CD4-positive, alpha-beta T cell treated with Interleukin-1 beta for 1 hour (primary cell): ENCODE measurements at places on chromosomes 5 and 9.

GRCh38 chr9:136438548-136439480 lies 831 bp downstream of the INPP5E start:
- peak; percentile 58 for DNase-seq

DNA sequence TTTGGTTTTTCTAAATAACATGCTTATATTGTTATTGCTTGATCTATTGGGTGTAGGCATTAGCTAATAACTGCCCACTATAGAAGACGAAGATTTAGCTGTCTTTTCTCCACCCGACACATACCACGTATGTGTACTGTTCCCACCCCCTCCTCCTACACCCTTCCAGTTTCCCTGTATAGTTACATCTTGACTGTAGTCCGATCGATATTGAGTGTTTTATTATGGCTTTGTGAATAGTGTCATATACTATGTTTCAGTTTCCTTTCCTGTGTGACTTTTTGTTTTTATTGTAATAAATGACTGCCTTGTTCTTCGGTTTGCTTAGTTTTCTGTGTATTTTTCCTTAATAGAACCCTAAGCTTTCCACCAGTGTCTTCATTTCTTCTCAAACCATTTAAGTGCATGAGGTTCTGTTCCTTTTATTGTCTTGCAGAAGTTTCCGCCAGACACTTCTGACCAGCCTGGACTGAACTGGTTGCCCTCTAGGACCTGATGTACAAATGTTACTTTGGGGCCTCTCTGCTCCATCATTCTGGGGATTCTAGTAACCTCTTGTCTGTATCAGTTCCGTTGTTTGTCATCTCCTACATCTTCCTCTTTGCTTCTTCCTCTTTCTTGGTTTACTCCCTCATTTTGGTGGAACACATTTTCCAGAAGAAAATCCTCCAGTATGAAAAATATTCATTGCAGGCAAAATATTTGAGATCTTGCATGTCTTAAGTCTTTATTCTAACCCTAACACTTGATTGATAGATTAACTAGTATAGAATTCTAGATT lies 61.8 kb downstream of the PRKACG start:
- DNase-seq, result no peak

GRCh38 chr5:31408814-31409213 lies 123.1 kb downstream of the DROSHA start:
- DNase-seq, result no peak

DNA sequence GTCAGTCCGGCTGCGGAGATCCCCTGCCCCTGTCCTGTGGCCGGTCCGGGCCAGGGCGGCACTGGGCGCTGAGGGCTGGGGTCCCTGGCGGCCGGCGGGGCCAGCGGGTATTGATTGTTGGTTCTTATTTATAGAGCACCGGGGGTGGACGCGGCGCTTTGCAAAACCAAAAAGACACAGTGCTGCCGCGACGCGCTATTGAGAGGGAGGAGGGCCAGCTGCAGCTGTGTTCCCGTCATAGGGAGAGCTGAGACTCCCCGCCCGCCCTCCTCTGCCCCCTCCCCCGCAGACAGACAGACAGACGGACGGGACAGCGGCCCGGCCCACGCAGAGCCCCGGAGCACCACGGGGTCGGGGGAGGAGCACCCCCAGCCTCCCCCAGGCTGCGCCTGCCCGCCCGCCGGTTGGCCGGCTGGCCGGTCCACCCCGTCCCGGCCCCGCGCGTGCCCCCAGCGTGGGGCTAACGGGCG lies 2.5 kb downstream of the LRRC26 start:
- no peak for DNase-seq

DNA sequence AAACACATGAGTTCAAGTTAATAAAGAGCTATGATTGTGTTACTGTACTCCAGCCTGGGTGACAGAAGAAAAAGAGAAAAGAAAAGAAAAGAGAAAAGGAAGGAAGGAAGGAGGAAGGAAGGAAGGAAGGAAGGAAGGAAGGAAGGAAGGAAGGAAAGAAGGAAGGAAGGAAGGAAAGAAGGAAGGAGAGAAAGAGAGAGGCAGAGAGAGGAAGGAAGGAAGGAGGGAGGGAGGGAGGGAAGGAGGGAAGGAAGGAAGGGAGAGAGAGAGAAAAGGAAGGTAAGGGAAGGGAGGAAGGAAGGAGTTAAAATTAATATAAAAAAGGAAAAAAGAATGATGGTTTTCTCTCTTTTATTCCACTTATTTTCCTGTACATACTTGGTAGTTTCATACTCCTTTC lies 89.5 kb upstream of the ZBTB43 start:
- DNase-seq, result no peak

DNA sequence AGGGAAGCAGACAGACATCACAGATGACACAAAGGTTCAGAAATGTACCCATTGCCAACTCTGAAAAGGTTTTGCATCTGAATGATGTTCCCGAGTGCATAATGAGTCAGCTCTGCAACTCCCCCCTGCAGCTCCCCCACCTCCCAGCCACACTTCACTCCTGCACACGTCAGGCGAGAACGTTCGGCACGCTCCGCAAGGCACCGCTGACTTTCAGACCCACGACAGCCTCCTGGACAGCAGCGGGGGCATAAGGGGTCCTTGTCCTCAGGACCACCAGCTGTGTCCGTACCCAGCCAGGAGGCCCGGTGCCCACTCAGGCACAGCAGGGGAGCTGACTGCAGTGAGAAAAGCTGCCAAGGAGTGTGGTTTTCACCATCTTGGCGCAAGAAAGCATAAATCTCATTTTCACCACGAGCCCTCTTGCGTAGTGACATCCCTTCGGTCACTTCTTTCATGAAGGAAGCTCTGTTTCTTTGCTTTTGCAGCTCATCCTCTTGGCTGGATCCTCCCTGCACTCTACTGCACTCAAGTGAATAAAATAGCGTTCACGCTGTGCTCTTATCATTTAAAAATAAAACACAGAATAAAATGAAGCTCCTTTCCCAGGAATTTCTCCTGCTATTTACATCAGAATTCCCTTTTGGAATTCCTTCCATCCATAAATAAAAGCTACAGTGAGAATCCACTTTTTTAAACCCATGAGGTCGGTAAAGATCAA lies 9.9 kb downstream of the GFPT2 start:
- no peak for DNase-seq

- DNase-seq, result no peak
Measured at GRCh38 chr9:16524078-16524477, 346.4 kb downstream of the BNC2 start.

DNA sequence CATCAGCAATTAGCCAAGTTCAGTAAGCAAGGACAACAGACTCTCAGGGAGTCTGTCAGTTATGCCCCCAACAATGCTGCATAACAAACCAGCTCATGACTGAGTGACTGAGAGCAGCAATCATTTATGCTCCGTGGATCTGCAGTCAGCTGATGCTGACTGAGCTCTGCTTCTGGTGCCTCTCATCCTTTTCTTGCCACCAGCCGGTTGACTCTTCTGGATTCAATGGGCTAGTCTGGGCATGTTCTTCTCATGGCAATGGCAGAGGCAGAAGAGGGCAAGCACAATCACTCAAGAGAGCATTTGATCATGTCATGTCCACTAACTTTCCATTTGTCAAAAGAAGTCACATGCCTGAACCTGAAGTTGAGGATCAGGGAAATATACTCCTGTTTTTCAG lies 157.0 kb upstream of the NTRK2 start:
- no peak for DNase-seq

- no peak for DNase-seq
Measured at GRCh38 chr5:141928051-141928450, 4.4 kb downstream of the DELE1 start.

- no peak for DNase-seq
Measured at GRCh38 chr5:139051392-139051791, 146.8 kb downstream of the SIL1 start.

GRCh38 chr9:131579789-131580211 lies 34.5 kb downstream of the PRRT1B start:
- no peak for DNase-seq

- DNase-seq, result peak; percentile 25
Measured at GRCh38 chr5:14153932-14154731, 11.0 kb downstream of the TRIO start.

DNA sequence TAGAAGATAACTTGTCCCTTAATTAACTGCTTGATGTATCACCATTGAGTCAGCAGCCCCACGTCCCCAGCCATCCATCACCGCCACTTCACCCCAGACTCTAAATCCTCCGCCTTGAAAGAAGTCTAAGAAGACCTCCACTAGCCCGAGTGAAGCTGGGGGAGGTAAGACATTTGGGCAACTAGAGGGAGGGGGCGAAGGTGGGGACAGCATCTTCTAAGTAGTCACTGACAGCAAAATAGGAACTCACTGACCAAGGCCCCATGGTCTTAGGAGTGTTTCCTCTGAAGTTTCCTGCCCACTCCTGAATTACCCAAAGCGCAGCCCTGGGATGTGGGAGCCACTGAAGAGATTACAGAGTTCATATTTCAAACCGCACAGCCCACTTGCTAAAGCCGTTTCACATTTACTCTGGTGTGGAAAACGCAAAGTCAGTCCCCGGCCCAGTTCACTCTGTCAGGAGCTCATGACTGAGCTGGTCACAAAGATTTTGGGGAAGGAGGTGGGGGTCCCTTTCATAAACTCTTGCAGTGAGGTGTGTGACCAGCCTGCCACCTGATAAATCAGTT lies 107.4 kb downstream of the LHFPL2 start:
- DNase-seq, result no peak

- DNase-seq, result no peak
Measured at GRCh38 chr9:111627260-111627963, 3.7 kb upstream of the DNAJC25 start.

DNA sequence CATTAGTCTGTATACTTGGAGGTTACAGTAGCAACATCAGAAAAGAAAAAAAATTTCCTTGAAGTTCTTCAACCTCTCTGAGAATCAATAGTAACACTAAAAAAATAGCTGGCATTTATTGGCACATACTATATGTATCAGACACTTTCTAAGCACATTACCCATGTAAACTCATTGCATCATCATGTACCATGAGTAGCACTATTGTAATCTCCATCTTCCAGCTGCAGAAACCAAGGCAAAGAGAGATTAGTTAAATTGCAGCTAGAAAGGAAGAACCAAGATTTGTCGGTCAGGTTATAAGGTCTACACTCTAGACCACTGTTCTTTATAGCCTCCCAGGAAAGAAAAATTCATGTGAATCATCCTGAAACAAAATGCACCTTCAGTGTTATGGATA lies 31.4 kb upstream of the RAB3C start:
- no peak for DNase-seq

DNA sequence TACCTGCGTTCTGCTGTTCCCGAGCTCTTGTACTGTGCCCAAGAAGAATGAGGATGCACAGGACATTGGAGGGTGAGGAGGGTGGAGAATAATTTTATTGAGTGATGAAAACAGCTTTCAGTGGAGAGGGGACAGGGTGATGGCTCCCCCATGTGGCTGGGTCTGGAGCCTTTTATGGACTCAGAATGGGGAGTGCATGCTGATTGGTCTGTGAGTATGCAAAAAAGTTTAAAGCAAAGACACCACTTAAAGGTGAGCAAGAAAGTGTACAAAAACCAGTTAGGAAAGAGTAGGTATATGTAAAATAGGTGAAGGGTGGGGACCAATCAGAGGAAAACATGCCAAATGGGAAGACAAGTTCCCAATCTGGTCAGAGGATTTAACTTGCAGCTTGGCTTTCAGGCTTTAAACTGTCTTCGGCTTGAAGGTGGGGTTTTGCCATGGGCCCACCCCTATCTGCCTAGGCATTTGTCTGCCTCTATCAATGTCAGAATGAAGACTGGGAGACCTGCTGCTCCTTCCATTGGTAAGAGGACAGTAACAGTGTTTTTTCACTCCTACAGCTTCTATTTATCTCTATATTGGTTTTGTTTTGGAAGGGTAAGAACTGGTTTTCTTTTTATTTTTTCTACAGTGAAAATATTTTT lies 118.0 kb upstream of the RAI14 start:
- DNase-seq, result no peak

- no peak for DNase-seq
Measured at GRCh38 chr5:125487231-125487630, 740.8 kb upstream of the ZNF608 start.

DNA sequence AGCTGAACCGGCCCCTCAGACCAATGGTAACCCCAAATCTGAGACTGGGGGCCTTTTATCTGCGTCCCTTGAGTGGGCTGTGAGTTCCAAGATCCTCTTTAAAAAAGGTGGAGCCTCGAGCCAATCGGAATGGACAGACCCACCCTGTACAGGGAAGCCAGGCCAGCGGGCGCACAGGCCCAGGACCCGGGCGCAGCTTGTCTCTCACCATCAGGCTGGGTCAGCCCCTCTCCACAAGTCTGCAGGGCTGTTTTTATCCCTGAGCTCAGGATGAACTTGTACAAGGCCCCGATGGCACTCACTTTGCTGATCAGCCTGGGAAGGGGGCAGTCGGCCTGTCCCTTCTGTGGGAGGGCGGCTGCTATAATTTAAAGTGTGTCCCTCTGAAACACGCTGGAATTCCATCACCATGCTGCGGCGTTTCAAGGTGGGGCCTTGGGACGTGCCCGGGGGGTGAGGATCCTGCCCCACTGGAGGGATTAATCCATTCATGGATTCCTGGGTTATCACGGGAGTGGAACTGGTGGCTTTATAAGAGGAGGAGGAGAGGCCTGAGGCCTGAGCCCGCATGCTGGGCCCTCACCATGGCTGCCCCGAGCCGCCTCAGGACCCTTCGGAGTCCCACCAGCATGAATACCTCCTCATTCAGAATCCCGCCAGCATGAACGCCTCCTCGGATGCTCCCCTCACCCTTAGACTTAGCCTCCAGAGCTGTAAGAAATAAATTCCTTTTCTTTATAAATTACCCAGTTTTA lies 14.1 kb downstream of the EXD3 start:
- DNase-seq, result no peak

DNA sequence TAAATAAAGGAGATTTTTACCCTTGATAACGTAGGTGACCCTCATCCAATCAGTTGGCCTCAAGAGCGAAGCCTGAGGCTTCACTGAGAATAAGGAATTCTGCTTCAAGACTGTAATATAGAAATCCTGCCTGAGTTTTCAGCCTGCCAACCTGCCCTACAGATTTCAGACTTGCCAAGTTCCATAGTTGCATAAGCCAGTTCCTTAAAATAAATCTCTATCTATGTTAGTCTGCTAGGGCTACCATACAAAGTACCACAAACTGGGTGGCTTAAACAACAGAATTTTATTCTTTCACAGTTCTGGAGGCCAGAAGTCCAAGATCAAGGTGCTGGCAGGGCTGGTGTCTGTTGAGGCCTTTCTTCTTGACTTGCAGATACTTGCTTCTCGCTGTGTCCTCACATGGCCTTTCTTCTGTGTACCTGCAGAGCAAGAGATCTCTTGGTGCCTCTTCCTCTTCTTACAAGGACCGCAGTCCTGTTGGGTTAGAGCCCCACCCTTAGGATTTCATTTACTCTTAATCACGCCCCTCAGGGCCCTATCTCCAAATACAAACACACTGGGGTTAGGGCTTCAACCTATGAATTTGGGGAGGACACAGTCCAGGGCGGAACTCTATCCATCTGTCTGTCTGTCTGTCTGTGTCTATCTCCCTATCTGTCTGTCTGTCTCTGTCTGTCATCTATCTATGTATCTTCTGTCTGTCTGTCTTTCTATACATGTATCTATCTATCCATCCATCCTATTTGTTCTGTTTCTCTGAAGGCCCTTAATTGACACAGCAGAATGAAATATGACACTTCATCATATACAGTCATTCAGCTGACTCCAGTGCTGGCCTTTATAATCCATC lies 17.0 kb upstream of the CMBL start:
- no peak for DNase-seq
